ENCODE measurements at places on chromosomes 2 and 18. TPM values are rescaled to one million over a fixed set of nuclear protein-coding genes. Genes with fewer than 3 reads are reported as not detected.

The NCKAP5 gene
- 15.9 TPM for polyA plus RNA-seq

The CD8B gene
- 0.40 TPM for polyA plus RNA-seq

The MC2R gene
- polyA plus RNA-seq, result not detected

The STAT4 gene
- polyA plus RNA-seq, result 4.9 TPM

The DNER gene
- polyA plus RNA-seq, result 1.7 TPM

The RBM43 gene
- polyA plus RNA-seq, result 21.5 TPM

The GNAL gene
- polyA plus RNA-seq, result 2.5 TPM

The TMEM178A gene
- 10.2 TPM for polyA plus RNA-seq

The COL4A3 gene
- 7.5 TPM for polyA plus RNA-seq

The PER2 gene
- 6.4 TPM for polyA plus RNA-seq

The TDRD15 gene
- polyA plus RNA-seq, result not detected

The CNRIP1 gene
- polyA plus RNA-seq, result 46.9 TPM

The SERPINB11 gene
- polyA plus RNA-seq, result not detected

The AGAP1 gene
- polyA plus RNA-seq, result 15.5 TPM

The TRAPPC8 gene
- 52.4 TPM for polyA plus RNA-seq

The C1QL2 gene
- polyA plus RNA-seq, result 0.10 TPM

The CROCC2 gene
- polyA plus RNA-seq, result 0.95 TPM

The MEIS1 gene
- 167 TPM for polyA plus RNA-seq

The SLC4A5 gene
- 5.2 TPM for polyA plus RNA-seq

The CXXC1 gene
- 68.0 TPM for polyA plus RNA-seq

The MC5R gene
- not detected for polyA plus RNA-seq

The SOWAHC gene
- 11.2 TPM for polyA plus RNA-seq

The TMEM169 gene
- polyA plus RNA-seq, result 1.2 TPM

The POTEI gene
- polyA plus RNA-seq, result 0.57 TPM

The CTAGE1 gene
- not detected for polyA plus RNA-seq

The IKZF2 gene
- polyA plus RNA-seq, result 5.7 TPM

The LOXL3 gene
- 9.0 TPM for polyA plus RNA-seq

The CAVIN2 gene
- 78.7 TPM for polyA plus RNA-seq

The RUFY4 gene
- 0.29 TPM for polyA plus RNA-seq

The OTX1 gene
- polyA plus RNA-seq, result 0.04 TPM

The LBX2 gene
- polyA plus RNA-seq, result 0.25 TPM

The RAB6C gene
- polyA plus RNA-seq, result 0.51 TPM

The FAP gene
- 32.5 TPM for polyA plus RNA-seq

The CXCR2 gene
- polyA plus RNA-seq, result 0.23 TPM

The IAH1 gene
- polyA plus RNA-seq, result 60.6 TPM

The PLCL1 gene
- polyA plus RNA-seq, result 8.6 TPM

The TEKT4 gene
- 0.16 TPM for polyA plus RNA-seq

The IL1F10 gene
- polyA plus RNA-seq, result not detected

The PREB gene
- polyA plus RNA-seq, result 43.0 TPM

The IL1A gene
- not detected for polyA plus RNA-seq

The VWC2L gene
- polyA plus RNA-seq, result not detected

The ITPRIPL1 gene
- 4.3 TPM for polyA plus RNA-seq

The CCDC148 gene
- 5.4 TPM for polyA plus RNA-seq

Data from right lung (tissue), 10 donors.